ENCODE measurements at places on chromosomes 13 and 19.

GRCh38 chr13:111115061-111115964, at the start of gene ARHGEF7:
Gene ARHGEF7 (plus strand): TSS chr13:111115310. CDS start chr13:111115527, 217 bp downstream.
- no peak for DNase-seq

DNA sequence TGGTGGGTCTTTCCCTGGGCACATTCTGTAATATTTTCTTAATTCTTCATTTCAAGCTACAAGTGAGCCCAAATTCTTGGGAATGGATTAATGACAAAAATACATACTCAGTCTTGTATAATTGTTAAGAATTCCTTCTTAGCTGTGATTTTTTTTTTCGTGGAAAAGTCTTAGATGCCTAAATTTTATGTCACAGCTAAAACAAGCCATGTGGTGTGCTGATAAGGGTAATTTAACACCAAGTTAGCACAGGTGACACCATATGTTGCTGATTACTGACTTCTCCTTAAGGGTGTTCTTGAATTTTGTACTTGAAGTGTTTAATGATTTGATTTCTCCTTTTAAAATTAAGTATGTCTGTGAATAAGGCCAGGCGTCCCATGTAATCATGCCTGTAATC, 29.3 kb downstream of the WDFY2 start:
- DNase-seq = no peak

DNA sequence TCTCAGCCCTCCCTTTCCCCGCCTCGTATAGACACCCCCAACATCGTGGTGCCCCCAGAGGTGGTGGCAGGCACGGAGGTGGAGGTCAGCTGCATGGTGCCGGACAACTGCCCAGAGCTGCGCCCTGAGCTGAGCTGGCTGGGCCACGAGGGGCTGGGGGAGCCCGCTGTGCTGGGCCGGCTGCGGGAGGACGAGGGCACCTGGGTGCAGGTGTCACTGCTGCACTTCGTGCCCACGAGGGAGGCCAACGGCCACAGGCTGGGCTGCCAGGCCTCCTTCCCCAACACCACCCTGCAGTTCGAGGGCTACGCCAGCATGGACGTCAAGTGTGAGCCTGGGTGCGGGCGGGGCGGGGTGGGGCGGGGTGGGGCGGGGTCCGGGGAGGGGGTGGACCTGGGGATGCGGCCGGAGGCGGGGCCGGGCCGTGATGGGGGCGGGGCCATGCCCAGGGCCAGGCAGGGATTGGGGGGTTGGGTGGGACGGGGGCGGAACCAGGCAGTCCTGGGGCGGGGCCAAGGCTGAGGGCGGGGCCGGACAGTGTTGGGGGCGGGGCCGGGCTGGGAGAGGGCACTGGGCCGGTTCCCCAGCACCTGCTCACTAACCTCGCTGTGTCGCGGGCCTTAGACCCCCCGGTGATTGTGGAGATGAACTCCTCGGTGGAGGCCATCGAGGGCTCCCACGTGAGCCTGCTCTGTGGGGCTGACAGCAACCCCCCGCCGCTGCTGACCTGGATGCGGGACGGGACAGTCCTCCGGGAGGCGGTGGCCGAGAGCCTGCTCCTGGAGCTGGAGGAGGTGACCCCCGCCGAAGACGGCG, 7.8 kb downstream of the MAG start:
- no peak for DNase-seq

- DNase-seq = no peak
These were observed 41.7 kb upstream of the EEF1AKMT1 start for GRCh38 chr13:20815464-20815863.

DNA sequence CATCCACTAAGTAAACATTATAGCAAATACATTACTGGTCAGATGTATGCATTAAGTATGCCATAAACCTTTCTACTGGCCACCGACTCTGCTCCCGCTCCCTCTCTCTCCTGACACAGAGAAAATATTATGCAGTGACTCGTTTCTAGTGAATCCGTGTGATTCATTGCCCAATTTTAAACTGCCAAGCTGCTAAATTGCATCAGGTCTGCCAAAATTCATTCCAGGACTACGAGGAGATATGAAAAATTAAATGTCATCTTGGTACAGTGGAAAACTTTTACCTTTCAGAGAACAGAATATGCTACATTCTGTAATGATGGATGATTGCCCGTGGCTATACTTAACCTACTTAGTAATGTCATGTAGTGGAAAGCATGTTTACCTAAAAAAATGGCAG, 368.8 kb upstream of the TSHZ3 start:
- DNase-seq = no peak

DNA sequence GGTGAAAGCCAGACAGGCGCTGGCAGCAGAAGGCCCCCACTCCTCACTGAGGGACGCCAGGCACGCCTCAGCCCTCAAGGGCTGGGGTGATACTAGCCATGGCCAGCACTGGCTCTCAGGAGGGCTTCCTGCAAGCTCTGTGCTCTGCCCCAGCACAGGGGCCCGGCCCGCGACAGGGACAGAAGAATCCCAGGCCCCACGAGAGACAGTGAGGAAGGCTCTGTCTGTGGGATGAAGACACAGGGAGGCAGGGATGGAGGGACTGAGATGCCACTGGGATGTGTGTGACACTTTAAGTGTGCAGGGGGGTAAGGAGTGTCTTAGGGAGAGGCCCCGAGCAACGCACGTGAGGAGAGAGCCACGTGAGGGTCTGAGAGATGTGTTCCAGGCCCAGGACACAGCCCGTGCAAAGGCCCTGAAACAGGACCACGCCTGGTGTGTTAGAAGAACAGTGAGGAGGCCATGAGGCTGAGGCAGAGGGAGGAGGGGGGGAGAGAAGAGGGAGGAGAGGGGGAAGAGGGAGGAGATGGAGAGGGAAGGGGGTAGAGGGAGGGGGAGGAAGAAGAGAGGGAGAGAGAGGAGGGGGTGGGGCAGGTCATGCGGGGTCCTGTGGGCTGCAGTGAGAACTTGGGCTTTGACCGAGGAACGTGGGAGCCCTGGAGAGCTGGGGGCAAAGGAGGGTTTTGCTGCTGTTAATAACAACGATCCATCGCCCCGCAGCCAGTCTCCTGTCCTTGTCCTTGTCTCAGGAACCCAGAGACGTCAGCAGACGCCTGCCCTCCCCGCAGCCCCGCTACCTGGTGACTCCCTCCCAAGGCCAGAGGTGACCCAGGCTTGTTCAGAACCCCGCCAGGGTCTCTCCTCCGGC, 7.2 kb downstream of the RPL36 start:
- DNase-seq = no peak

GRCh38 chr13:43057653-43058317, 34.4 kb downstream of the DNAJC15 start:
- no peak for DNase-seq

- DNase-seq = no peak
These were observed 42.5 kb downstream of the SYDE1 start for GRCh38 chr19:15149737-15150136.

- no peak for DNase-seq
These were observed 9.2 kb downstream of the PGPEP1 start for GRCh38 chr19:18349524-18350128.

DNA sequence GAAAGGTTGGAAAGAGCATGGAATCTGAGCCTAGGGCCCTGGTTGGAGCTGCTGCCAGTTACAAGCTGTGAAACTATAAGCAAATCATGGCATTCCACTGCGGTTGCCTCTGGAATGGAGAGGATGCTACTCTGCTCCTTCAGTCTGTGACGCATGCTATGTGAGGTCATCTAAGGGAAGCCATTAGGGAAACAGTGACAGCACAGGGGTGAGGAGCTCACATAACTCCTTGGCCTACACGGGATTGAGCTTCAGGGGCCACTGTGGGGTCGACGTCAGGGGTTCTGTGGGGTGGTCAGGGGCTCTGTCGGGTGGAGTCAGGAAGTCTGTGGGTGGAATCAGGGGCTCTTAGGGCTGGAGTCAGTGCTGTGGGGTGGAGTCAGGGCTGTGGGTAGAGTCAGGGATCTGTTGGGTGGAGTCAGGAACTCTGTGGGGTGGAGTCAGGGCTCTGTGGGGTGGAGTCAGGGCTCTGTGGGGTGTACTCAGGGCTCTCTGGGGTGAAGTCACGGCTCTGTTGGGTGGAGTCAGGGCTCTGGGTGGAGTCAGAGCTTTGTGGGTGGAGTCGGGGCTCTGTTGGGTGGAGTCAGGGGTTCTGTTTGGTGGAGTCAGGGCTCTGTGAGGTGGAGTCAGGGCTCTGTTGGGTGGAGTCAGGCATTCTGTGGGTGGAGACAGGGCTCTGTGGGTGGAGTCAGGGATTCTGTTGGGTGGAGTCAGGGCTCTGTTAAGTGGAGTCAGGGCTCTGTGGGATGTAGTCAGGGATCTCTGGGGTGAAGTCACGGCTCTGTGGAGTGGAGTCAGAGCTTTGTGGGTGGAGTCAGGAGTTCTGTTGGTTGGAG, 35.8 kb upstream of the MEDAG start:
- DNase-seq = no peak

GRCh38 chr19:35805526-35806102, 7.0 kb downstream of the PRODH2 start:
- no peak for DNase-seq

DNA sequence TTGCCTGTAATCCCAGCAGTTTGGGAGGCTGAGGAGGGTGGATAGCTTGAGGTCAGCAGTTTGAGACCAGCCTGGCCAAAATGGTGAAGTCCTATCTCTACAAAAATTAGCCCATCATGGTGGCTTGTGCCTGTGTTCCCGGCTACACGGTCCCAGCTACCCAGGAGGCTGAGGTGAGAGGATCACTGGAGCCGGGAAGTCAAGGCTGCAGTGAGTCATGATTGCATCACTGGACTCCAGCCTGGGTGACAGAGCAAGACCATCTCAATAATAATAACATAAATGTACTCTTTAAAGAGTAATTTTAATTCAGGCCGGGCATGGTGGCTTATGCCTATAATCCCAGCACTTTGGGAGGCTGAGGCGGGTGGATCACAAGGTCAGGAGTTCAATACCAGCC, 38.7 kb downstream of the SKA3 start:
- DNase-seq = no peak

DNA sequence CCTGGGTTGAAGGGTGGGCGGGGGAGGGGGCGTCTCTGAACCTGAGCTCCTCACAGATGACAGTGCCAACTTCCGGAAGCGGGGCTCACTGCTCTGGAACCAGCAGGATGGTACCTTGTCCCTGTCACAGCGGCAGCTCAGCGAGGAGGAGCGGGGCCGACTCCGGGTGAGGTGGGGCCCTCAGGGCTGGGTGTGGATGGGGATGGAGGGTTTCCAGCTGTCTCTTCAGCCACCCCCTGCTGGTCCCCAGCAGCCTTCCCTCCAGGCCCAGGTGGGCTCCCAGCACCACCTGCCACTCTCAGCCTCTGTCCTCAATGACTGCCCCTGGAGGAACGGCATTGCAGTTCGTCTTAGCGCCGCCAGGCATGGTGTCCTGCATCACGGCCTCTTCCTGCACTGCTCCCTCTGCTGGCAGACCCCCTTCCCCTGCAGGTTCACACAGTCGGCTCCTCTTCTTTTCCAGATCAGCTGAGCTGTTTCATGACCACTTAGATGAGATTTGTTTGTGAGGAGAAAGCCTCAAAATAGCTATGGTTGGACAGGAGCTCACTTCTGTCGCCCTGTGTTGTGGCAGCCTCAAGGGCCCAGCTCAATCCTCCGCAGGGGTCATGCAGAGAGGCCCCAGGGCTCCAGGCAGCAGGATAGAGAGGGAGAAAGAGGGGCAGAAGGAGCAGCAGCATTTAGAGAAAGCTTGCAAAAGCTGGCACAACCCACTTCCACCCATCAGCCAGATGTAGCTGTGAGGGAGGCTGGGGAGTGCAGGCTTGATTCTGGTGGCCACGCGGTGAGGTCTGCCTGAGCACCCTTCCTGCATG, 2.5 kb upstream of the GARIN5A start:
- no peak for DNase-seq

- no peak for DNase-seq
These were observed 1994.2 kb upstream of the PCDH20 start for GRCh38 chr13:63409791-63410351.

DNA sequence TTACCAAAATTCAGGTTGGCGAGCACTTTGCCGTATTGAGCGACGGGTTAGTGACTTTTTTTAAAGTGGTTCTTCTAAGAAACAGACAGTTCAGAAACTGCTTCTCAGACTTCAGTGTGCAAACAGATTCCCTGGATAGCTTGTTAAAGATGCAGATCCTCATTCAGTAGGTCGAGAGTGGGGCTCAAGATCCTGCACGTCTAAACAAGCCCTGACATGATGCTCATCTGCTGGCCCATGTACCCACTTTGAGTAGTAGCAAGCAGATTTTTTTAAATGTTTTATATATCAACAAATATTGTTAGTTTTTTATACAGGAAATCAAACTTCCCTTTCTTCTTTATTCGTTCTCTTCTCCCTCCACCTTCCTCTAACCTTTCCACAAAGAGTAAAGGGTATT, 7.3 kb downstream of the METTL21C start:
- DNase-seq = no peak

DNA sequence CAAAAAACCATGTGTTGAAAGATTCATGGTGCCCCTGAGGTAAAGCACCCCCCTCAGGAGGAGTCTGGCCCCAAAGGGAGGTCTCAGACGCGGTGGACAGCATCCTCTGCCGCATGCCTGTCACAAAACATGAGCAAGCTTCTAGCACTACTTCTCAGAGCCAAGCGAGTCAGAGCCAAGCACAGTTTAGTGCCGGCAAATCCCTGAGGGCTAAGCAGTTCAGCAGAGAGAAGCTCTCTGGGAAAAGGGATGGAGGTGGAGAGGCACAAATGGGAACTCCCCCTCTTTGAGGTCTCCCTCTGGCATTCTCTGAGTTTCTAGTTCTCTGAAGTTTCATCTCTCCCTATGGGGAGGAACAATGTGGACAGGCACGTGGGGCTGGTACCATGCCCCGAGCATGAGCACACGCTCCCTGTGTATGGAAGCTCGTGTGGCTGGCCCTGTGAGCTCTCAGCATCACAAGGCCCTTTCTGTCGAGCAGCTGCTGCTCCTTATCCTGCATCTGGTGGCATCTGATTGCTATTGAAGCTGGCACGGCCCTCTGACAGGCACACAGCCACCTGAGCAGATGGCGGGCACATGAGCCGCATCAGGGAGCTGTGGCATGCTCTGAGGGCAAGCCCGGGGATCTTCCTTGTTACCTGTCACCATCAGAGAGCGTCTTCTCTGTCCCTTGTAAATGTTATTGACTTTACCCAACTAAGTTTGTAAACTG, 325.1 kb downstream of the SLC7A1 start:
- no peak for DNase-seq

GRCh38 chr19:38196245-38196837, 27.7 kb downstream of the DPF1 start:
- no peak for DNase-seq

GRCh38 chr19:2848616-2849015, 7.3 kb downstream of the ZNF555 start:
- DNase-seq = no peak

DNA sequence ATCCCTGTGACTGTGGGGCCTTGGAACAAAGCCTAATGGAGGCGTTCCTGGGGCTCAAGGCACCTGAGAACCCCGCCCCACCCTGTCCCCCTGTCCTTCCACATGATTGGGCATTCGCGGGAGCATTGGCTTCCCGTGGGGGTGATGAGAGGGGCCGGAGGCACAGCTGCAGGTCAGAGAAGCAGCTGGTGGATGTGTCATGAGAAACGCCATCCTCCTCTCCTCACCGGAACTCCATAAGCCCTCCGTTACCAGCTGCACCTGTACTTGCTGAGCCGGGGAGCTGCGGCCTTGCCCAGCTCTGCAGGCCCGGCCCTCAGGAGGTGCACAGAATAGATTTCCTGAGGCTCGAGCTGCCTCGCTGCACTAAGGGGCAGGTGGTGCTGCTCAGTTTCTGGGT, 42.0 kb downstream of the CAPN12 start:
- no peak for DNase-seq

- no peak for DNase-seq
These were observed 235.9 kb downstream of the KLF12 start for GRCh38 chr13:73898276-73898675.

GRCh38 chr19:6551607-6552450, 21.0 kb downstream of the TNFSF9 start:
- peak; percentile 9 for DNase-seq

- DNase-seq = no peak
These were observed 222.0 kb downstream of the B3GLCT start for GRCh38 chr13:31421756-31422155.
